ENCODE measurements at places on chromosomes 4 and X.

- H3K36me3 ChIP-seq, result no peaks in the 10 kb centered on the region
- H3K27me3 ChIP-seq, result peaks cover 3% of the 10 kb centered on the region
- H3K4me1 ChIP-seq, result no peaks in the 10 kb centered on the region
Measured at GRCh38 chr4:76235915-76236314, 15.6 kb upstream of the FAM47E start.

DNA sequence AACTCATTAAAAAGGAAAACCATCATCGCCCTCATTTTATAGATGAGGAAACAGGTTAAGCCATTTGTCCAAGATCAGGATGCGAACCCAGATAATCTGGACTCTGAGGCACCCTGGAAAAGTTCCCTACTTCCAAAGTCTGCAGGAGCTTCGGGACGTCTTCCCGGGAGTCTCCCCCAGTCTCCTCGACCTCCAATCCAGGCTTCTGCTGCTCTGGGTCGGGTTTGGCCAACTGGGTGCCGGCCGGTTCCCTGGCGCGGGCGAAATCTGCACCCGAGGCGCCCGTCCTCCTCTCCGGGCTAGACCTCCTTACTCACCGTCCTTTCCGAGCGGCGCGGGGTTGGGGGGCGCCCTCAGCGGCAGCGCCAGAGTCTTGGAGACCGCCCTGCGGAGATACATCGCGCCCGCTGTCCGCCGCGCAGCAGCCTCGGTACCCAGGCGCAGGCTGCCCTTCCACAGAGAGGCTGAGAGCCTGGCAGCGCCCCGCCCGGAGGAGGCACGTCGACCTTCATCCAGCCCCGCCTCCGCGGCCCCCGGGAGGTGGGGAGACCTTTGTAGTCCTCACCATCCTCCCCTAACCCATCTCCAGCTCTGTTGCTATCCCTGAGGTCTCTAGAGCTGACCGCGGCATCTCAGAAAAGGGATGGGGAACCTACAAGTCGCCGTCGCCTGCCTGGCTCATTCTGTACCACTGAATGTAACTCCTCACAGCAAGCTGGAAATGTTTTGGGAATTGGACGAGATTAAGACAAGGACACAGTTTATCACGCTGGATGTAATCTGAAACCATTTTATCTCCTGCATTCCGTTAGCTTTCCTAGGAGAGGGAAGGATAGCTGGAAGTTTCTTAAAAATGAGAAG lies at the start of gene MGARP:
Gene MGARP (minus strand): TSS at position 466 of the 861 bp plus-strand sequence. CDS start 67 bp downstream, at position 399.
- H3K27ac ChIP-seq, result no peak within 1 kb of the TSS
- peak; percentile 60 for DNase-seq
- H3K27me3 ChIP-seq, result peaks cover 50% of the 10 kb centered on the region
- H3K4me1 ChIP-seq, result peaks cover 17% of the 10 kb centered on the region
- peak within 1 kb of the TSS; percentile 79 for H3K4me3 ChIP-seq

GRCh38 chrX:124293810-124294209 lies 38.6 kb upstream of the TEX13D start:
- peaks cover 20% of the 10 kb centered on the region for H3K4me1 ChIP-seq
- no peak overlapping the region for H3K27ac ChIP-seq
- no peak for DNase-seq
- no peaks in the 10 kb centered on the region for H3K36me3 ChIP-seq

DNA sequence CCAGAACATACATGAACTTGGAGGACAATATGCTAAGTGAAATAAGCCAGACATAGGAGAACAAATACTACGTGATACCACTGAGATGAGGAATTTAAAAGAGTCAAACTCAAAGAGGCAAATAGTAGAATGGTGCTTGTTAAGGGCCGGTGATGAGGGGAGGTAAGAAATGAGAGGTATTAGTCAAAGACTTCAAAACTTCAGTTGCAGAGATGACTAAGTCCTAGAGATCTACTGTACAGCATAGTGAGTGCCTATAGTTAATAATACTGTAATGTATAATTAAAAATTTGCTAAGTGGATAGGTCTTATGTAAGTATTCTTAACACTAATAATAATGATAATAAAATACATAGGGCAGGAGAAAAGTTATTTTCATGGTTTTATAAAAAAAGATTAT lies 126.9 kb upstream of the VEGFC start:
- no peak overlapping the region for H3K27ac ChIP-seq
- no peaks in the 10 kb centered on the region for H3K4me1 ChIP-seq
- DNase-seq, result no peak
- no peaks in the 10 kb centered on the region for H3K27me3 ChIP-seq

DNA sequence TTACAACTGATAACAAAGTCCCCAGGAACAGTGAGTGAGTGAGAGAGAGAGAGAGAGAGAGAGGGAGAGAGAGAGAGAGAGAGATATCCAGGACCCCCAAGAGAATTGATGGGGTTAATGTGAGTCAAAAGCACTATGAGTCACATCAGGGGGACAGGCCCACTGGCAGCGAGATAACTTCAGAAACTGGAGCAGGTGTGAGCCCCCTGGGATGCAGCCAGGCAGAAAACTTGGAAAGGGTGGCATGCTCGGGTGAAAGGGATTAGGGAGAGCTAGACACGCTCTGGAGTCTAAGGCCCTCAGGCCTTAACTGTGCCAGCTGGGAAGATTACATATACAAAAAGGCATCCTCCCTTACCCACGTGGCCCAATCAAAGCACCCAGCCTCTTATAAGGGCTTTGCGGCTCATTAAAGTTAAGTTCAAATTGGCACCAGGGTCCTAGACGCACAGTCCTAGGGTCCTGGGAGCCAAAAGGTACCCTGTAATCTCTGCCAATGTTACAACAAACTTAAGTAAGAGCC lies 841 bp downstream of the ACOT9 start:
- DNase-seq, result peak; percentile 48
- H3K27ac ChIP-seq, result peak overlapping the region; percentile 90
- H3K4me3 ChIP-seq, result peak overlapping the region; percentile 82

GRCh38 chr4:182653596-182653995 lies 263.6 kb downstream of the DCTD start:
- no peaks in the 10 kb centered on the region for H3K4me1 ChIP-seq
- H3K27ac ChIP-seq, result no peak overlapping the region
- H3K27me3 ChIP-seq, result peaks cover 18% of the 10 kb centered on the region
- DNase-seq, result no peak
- no peaks in the 10 kb centered on the region for H3K36me3 ChIP-seq

DNA sequence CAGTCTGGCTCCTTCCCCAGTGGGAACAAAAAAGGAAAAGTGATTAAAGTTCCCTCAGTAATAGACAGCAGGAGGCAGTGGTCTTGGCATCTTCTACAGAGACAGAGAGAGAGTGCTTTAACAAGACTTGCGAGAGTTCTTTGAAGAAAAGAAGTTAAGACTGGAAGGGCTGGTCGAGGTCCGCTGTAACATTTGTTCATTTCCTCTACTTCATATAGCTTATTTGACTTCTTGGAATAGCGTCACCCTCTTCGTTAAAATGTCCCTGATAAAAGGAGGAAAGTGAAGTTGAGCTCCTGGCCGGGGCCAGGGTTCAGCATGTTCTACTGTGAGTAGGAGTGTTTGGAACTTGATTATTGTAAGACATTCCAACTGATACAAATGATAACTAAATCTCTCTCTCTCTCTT lies 179.8 kb downstream of the SLIT2 start:
- DNase-seq, result no peak
- no peaks in the 10 kb centered on the region for H3K27me3 ChIP-seq
- no peaks in the 10 kb centered on the region for H3K4me1 ChIP-seq
- no peak overlapping the region for H3K4me3 ChIP-seq

DNA sequence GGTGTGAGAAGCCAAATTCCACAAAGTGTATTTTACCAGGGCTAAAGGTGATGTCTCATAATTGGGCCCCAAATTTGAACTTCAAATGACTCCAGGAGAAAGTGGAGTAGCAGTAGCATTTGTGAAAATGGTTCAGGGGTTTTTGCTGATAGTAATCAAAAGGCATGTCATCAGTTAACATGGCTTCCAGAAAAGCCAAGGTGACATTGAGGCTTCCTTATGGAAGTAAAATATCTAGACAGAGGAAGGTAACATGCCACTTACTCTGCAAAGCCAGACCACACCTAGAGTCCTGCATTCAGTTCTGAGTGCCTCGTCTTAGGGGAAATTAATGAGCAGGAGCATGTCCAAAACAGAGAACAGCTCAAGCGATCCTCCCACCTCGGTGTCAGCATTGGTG lies 2.2 kb upstream of the RPL36A start:
- no peak overlapping the region for H3K27ac ChIP-seq
- peaks cover 24% of the 10 kb centered on the region for H3K27me3 ChIP-seq
- H3K4me1 ChIP-seq, result peaks cover 9% of the 10 kb centered on the region
- H3K4me3 ChIP-seq, result no peak overlapping the region
- no peak for DNase-seq
- peaks cover 28% of the 10 kb centered on the region for H3K36me3 ChIP-seq

DNA sequence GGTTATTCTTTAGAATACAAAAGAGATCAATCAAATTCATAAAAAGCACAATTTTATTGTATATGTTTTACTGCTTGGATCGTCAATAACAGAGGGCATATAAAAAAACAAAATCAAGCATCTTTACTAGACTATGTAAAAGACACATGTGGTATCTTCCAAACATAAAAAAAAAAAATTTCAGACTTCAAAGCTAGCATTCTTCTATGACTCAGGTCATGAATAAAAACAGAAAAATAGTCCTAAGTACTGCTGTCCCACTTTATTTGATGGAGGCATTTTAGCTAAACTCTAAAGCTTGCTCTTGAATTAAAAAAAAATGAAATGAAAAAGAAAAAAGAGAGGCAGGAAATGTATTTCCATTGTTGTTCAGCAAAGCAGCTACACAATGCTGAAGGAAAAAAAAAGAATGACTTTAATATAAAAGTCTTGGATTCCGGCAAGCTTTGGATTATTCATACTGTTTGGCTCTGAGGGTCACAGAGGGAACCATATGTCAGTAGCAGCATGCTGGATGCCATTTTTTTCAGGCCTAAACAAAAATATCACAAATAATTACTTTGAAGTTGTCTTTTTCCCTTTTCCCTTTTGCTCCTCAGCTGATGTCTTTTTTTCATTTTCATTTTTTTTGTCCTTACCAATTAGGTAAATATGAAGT lies 249.1 kb upstream of the DIAPH2 start:
- H3K27ac ChIP-seq, result no peak overlapping the region
- peaks cover 24% of the 10 kb centered on the region for H3K27me3 ChIP-seq
- H3K36me3 ChIP-seq, result no peaks in the 10 kb centered on the region
- DNase-seq, result no peak
- no peaks in the 10 kb centered on the region for H3K4me1 ChIP-seq
- no peak overlapping the region for H3K4me3 ChIP-seq

- no peak overlapping the region for H3K4me3 ChIP-seq
- no peaks in the 10 kb centered on the region for H3K27me3 ChIP-seq
- H3K27ac ChIP-seq, result no peak overlapping the region
- H3K4me1 ChIP-seq, result no peaks in the 10 kb centered on the region
- no peak for DNase-seq
Measured at GRCh38 chr4:84994280-84994679, 27.8 kb upstream of the WDFY3 start.

DNA sequence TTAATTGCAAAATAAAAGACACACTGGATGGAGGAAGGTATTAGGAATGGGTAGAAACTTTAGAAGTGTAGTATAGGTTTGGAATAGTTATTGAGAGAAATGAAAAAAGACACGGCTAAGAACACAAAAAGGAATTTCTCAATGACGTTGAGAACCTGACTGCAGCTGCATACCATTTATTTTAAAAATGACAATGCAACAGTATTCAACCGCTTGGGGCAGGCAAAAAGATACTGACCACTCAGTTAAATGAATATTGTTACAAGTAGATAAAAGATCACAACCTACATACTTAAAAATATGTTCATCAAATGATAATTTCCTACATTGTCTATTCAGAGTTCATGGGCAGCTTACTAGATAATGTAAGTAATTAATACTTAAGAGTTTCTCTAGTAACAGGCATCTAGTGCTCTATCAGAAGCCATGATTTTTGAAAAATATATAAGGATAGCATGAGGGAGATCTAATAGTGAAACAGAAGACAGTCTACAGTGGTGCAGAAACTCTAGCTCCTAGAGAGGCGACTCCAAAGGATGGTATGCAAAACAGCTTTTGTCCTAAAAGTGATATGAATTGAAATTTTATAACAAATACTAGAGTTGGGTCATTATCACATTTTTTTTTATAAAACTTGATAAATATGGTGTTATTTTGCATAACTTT lies 216.2 kb upstream of the VEGFC start:
- no peak overlapping the region for H3K27ac ChIP-seq
- H3K4me1 ChIP-seq, result no peaks in the 10 kb centered on the region
- H3K36me3 ChIP-seq, result no peaks in the 10 kb centered on the region
- no peaks in the 10 kb centered on the region for H3K27me3 ChIP-seq

- DNase-seq, result no peak
- no peak overlapping the region for H3K4me3 ChIP-seq
- peaks cover 22% of the 10 kb centered on the region for H3K27me3 ChIP-seq
Measured at GRCh38 chr4:53535567-53535966, 55.7 kb downstream of the LNX1 start.

DNA sequence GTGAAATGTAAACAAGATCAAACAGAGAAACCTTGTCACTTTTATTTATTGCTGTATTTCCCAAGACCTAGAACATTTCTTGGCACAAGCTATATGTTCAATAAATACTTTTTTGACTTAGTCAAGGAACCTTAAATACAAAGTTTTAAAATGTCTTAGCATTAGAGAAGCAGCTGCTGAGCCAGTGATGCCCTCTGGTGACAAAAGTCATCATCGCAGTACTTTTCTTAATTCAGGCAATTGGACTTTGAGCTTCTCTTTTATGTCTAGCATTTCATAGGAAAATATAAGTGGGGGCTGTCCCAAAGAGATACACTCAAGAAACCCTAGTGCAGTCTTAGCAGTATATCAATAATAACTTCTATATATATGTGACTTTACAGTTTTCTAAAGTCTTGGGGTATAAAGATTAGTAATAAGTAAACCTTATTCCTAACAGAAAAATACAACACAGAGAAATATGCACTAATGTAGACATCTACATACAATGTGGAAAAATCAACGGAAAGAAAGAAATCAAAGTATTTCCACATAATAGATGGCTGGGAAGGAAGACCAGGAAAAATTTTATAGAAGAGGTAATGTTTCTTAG lies 118.4 kb downstream of the DTHD1 start:
- no peak for DNase-seq
- no peaks in the 10 kb centered on the region for H3K27me3 ChIP-seq
- peaks cover 27% of the 10 kb centered on the region for H3K4me1 ChIP-seq
- H3K27ac ChIP-seq, result no peak overlapping the region
- H3K36me3 ChIP-seq, result no peaks in the 10 kb centered on the region

DNA sequence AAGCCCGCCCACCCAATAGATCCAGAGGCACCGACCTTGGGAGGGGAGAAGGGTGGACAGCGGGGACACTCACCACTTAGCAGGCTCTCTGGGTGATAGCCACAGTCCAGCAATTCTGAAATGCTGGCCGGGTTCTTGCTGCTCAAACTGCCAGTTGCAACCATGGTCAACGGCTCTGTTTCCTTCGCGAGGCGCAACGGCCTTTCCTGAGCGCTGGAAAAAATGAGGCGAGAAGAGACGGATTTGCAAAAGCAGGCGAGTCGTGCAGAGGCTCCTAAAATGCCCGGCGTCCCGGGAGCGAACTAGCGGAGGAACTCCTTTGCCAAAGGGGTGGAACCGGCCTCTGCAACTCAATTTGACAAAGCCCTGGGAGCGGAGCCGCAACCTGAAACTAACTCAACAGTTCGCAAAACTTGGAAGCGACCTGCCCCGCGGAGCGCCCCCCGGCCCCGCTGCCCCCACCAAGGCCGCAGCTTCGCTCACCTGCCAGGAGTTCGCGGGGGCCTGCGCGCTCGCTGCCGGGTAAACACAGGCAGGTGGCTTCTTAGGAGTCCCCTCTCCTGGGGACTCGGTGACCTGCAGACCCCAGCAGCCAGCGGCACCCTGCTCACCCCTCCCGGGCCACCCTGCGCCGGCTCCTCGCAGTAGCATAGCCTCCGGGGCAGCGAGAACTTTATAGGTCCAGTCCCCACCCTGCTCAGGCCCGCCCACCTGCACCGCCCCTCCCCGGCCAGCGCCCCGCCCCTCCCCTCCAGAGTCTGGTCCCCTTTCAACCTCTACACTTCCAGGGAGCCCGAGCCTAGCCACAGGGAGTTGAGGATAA lies at the start of gene DDIT4L:
Gene DDIT4L (minus strand): TSS at position 649 of the 823 bp plus-strand sequence. CDS start 485 bp downstream, at position 164.
- peak; percentile 39 for DNase-seq
- H3K4me3 ChIP-seq, result peak within 1 kb of the TSS; percentile 69
- no peaks in the 10 kb centered on the region for H3K36me3 ChIP-seq
- H3K4me1 ChIP-seq, result peaks cover 16% of the 10 kb centered on the region
